ENCODE measurements at places on chromosomes 2 and 18.

GRCh38 chr2:132562245-132562644 is 107.8 kb downstream of the LYPD1 start:
- no peak for DNase-seq

DNA sequence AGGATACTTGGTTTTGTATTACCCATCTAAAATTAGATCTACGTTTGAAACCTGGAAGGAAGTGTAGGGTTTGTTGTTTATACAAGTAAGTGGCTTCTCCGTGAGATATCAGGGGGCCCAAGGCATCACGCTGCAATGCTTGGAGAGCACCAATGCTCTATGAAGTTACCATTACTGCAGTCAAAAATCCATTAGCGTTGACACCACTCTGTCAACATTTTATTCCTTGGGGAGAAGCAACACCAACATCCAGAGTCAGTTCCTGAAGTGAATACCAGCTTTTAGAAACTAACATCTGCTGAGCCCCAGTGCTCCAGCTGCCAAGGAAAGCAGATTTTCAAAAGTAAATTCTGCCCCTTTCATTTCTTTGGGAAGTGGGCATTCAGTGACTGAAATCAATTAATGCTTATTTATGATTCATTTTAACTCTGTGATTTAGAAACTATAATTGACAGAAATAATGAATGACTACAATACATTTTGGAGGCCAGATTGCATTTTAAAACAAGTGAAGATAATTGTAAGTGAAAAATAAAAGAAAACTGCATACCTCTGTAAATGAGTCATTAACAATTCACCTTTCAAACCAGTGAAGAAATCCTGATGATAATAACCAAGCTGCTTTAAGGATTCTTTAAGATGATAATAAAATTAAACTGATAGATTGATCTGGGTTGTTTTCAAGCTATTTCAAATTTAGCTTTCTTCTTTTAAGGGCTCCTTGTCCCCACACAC is 30.5 kb downstream of the LRP1B start:
- no peak for DNase-seq

GRCh38 chr2:898319-898718 is 52.3 kb upstream of the SNTG2 start:
- DNase-seq = no peak

DNA sequence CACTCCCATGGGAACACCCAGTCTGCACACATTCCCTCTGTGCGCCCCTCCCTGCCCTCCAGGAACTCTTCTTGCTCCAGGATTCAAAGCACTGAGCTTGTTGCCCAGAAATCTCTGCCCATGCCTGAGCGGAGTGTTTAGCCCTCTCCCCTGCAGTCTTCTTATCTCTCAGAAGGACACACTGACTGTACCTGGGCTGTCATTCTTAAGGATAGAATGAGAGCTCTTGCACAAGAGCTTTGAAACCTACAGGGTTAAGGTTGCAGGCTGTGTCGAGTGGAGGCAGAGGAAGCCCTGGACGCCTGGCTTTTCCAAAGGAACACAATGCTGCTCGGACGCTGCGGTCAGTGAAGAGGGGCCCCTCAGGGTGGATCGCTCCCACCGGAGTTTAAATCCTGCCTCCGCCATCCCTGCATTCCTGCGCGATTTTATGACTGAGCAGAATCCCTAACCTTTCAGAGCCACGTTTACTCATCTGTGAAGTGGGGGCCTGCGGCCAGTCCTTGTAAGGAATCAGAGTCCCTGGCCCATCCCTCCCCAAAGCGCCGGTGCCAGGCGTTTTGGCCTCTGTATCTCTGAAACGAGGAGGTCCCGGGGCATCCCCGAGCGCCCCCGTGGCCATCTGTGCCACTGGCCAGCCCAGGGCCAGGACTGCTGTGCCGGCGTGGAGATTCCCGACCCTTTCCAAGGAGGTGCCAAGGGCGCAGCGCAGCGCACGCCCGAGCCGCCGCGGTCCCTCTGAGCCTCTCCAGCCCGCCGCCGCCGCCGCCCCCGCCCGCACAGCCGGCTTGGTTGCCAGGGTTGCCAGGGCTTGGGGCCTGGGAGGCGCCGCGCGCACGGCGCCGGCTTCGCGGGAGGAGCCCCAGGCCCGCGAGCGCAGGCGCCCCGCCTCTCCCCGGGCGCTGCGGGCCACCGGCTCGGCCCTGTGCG is 58.9 kb downstream of the FAM168B start:
- no peak for DNase-seq

DNA sequence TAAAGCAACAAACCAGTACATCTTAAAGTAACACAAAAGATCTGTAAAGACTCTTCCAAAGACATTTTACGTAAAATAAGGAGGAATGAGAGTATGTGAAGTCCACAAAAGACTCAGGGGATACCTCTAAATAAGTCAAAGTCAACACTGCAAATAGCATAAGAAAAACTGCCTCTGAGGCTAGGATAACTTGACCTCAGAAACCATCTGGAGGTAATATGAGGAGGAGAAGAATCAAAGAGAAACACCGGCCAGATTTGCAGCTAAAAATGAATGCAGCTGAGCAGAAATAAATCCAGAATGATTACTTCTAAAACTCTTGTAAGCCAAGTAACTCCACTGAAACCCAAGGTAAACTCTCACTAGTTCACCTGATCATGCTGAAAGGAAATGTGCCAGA is 52.2 kb upstream of the ERMN start:
- DNase-seq = no peak

DNA sequence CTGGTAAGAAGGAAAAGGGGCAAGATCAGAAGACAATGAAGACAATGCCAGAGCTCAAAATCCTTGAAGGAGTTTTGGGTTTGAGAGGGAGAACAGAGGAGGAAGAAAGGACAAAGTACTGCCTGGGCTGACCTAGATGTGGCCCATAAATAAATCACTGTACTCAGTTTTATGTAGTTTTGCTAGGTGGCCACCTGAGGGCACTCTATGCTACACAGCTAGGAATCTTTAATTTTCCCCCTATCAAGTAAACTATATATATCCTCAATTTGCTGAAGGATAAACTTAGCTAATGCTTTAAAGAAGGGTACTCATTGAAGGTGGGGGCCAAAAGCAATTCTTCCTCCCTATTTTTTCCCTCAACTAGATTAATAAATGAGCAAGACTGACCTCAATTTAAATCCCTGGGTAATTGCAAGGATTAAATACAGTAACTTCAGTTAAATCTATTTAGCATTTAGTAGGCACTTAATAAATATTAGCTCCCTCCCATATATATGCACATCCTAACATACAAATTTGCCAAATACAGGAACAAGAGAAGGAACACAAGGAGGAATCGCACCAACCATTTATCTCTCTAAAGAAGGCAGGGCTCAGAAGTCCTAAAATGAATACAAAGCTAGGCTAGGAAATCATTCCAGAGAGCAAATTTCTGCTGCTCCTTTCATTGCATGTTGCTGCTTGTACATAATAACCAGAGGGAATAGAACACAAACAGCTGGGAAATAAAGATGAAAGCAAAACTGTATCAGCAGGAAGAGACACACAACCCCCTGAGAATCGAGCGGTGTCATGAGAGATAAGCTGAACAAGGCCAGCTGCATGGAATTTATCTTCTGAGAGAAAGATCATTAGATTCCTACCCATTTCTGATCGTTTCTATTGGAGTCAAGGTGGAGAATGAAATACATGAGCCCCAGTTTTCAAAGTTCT is 540.1 kb downstream of the NRXN1 start:
- no peak for DNase-seq

DNA sequence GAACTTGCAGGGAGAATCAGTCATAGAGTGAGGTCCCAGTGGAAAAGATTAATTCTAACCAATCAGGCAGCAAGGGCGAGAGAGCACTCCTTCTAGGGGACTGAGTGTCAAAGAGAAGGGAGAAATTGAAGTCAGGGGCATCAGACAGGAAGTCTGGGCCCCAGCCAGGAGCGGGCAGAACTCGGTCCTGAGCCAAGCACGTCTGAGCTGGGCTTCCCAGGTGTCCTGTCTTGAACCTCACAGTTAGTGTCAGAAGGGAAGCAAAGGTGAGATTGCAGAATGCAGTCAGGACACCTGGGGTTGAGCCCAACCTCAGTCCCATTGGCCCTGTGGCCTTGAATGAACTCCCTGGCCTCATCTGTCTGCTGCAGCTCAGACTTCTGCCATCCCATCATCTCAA is 220.9 kb downstream of the SMAD2 start:
- DNase-seq = no peak

DNA sequence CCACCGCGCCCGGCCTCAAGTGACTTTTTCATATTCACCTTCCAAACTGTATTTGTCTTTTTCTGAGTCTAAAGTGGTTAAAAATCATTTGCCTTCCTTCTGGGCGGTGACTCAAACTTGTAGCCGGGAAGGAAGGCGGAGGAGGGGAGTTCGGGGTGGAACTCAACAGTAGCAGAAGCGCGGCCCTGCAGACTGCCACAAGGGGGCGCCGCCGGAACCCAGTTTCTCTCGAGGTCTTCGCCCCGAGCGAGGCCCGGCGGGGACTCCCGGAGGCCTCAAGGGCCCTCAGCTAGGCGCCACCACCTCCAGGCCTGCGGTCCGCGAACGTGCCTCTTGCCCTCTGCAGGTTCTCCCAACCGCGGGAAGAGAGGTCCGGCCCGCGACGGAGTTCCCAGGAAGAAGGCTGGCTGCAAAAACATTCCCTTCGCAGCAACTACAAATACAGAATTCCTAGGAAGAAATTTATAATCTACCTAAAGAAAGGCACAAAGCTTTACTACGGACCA is 16.8 kb upstream of the ITM2C start:
- peak; percentile 94 for DNase-seq

DNA sequence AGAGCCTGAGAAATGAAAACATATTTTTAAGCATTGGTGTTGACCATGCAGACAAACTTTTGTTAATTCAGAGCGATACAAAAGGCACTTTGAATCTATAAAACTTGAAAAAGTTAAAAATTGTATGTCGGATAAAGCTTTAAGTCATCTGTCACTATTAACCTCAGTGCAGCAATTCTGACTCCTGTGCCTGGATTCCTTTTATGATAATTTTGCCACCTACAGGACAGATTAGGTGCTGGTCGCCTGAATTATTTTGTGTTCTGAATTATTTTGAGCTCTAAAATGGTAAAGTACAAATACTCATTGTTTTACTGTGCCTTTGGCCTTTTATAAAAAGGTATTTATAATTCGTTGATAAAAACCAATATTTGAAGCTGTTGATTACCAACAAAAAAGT is 19.4 kb upstream of the RNF138 start:
- no peak for DNase-seq

DNA sequence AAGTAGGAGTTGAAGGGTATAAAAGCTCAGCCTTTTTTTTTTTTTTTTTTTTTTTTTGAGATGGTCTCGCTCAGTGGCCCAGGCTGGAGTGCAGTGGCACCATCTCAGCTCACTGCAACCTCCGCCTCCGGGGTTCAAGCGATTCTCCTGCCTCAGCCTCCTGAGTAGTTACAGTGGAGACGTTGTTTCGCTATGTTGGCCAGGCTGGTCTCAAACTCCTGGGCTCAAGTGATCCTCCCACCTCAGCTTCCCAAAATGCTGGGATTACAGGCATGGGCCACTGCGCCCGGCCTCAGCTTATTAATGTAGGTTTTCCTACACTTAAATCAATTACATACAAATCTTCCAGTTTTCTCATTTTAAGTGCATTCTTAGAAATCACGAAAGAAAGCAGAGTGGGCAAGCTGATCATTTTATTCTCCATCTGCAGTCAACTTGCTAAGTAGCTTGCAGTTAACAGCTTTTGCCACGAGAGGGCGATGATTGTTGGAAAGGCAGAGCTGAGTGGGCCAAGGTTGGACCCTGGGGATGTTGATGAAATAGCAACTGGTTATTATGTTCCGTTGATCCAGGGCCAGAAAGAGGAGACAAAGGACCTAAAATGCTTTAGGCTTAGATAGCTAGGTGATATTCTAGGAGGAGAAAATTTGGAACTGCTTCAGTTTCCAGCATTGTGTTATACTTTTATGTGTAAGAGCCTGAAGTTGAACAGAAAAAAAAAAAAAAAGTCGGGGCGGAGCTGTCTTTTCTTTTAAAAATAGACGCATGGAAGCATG is 234.4 kb upstream of the EPAS1 start:
- peak; percentile 57 for DNase-seq

GRCh38 chr2:26510344-26510973 is 32.5 kb upstream of the OTOF start:
- DNase-seq = no peak

- no peak for DNase-seq
These were observed 26.4 kb upstream of the COPS8 start for GRCh38 chr2:237059155-237059875.

DNA sequence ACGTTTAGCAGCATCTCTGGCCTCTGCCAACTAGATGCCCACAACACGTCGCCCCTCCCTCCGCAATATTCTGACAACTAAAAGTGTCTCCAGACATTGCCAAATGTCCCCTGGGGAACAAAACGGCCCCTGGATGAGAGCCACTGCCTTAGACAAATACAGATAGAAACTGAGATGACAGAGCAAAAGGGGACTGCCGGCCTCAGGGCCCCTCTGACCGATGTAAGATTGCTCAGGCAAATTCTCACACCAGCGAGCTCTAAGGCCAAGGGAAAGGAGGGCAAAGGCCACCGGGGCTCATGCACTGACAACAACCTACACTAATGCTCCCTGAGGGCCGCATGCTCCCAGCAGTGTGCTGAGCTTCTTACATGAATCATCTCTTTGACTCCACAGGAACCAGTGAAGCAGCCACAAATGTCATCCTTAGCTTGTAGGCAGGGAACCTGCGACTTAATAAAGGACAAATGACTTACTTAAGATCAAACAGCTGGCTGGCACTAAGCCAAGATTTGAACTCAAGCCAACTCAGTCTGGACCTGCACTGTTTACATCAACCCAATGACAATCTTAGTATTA is 228.5 kb downstream of the TTC32 start:
- DNase-seq = no peak

- no peak for DNase-seq
These were observed 73.8 kb upstream of the CCDC85A start for GRCh38 chr2:56109994-56110393.

DNA sequence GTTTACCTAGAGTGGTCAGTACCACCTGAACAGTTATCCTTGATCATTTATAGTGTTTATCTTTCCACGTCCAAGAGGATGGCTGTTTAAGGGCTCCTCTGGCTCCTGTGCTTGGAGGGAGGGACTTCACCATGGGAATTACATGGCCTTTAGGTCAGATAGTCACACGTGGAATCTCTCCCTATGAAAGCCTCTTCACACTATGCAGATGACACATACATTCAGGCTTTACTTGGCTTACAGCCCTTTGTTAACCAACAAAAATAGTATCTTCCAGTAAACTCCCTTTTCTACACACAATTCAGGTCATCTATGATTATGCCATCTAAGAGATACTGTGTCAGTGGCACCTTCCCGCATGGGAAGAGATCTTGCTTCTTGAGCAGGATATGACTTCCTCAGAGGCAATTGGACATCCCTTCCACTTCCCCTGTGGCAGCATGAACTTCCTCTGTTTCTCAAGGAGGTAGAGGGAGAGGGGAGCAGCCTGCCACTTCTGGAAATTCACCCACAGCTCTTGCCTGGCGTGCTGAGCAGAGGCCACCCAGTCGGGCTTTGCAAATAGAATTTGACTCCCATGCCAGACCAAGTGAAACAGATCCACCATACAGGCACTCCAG is 53.5 kb downstream of the COLEC12 start:
- no peak for DNase-seq

Measured in stimulated activated CD8-positive, alpha-beta memory T cell treated with anti-CD3 and anti-CD28 coated beads, Interleukin-2, amount 100 ng/mL, for 48 hours (primary cell).